ENCODE measurements at places on chromosomes 1 and 21.

- no peak for DNase-seq
These were observed 2.5 kb downstream of the COL6A1 start for GRCh38 chr21:45983981-45984551.

DNA sequence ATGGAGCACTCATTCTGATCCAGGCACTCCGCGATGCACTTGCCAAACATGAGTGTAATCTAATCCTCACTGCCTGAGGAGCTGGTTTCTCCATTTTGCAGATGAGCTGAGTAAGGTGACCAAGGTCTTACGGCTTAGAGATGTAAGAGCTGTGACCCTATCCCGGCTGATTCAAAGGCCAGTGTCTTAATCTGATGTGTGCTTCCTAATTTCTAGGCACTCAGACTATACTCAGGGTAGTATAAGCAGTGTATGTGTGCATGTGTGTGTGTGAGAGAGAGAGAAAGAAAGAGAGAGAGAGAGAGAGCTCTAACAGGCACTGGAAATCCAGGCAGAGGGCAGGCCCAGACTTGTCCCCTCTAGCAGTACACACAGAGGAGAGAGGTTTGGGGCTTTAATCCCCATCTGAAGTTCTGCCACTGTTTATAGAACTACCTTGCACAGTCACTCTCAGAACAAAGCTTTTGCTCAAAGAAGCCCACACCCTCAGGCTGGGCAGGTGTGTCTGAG is 188.2 kb downstream of the ZBTB18 start:
- DNase-seq, result no peak

GRCh38 chr1:17520041-17520440 is 19.5 kb upstream of the ARHGEF10L start:
- DNase-seq, result no peak

DNA sequence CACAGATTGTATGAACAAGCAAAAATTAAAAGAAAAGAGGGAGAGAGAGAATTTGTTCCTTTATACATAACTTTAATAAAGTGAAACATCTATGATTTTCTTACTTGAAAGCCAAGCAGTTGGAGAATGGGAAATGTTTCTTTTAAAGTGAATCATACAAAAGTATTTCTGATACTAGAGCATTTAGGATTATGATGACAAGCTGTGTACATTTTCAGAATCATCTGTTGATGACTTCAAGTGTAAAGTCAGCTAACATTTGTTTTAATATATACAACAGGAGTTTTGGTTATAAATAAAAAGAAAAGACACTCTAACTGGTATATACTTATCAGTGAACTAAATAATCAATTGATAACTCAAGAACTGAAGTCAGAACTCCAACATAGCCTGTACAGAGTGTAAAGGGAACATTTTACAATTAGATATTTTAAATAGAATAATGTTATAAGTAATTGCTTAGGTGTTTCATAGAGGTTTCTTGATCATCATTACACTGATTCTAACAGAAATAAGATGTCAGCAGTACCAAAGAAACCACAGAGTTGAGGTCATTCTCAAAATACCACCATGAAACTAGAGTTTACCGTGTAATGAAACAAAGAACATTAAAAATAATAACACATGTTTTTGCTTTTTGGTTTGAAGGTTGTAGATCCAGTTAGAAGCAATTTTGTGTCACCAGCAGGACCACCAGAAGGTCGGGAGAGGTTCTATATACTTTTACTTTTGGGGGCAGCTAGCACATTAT is 103.4 kb downstream of the COL24A1 start:
- no peak for DNase-seq

DNA sequence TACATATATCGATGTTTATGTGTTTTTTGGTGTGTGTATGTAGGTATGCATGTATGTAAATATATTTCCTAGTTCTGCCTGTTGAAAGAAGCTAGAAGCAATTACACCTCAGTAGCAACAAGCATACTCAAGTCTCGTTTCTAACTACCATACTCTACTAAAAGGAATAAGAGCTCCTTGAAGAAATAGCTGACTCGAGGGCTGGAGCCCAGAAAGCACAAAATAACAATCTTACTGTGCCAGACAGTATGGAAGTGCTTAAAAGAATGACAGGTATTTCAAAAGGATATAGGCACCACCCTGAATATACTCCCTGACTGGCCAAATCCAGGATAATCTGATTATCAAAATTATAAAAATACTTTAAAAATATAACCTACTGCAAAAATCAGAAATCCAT is 23.2 kb downstream of the FUBP1 start:
- no peak for DNase-seq
